Stimulated activated naive CD8-positive, alpha-beta T cell treated with anti-CD3 and anti-CD28 coated beads, Interleukin-15, Interleukin-2, amounts not matched to agents 100 U/mL and 50 U/mL, for 24 hours (primary cell): ENCODE measurements at places on chromosomes 12 and 14.

- peak; percentile 89 for DNase-seq
Measured at GRCh38 chr12:110403146-110403975, at the start of gene ANAPC7. TSS of gene ANAPC7 (minus strand) at chr12:110403708. CDS start at chr12:110403627, 81 bp downstream.

DNA sequence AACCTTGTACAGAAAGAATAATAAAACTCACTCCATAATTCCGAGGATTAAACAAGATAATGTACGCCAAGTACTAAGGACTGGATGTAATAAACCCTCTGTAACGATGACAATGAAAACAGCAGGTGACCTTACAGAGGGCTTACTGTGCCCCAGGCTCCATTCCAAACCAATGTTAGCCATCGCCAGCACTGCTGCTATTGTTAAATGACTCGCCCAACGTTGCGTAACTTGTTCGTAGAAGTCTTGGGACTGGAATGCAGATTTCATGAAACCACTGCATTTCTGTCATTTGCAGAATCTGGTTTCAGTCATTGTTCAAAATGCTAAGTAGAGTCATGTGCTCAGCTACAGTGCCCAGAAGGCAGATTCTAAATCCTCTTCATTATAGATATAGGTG, 728 bp upstream of the STON2 start:
- DNase-seq, result peak; percentile 26

- DNase-seq, result no peak
Measured at GRCh38 chr14:54483846-54484245, 4.9 kb downstream of the GMFB start.

- DNase-seq, result no peak
Measured at GRCh38 chr12:91273560-91273959, 90.9 kb upstream of the DCN start.

GRCh38 chr12:53048780-53049401, 974 bp upstream of the TNS2 start:
- no peak for DNase-seq

DNA sequence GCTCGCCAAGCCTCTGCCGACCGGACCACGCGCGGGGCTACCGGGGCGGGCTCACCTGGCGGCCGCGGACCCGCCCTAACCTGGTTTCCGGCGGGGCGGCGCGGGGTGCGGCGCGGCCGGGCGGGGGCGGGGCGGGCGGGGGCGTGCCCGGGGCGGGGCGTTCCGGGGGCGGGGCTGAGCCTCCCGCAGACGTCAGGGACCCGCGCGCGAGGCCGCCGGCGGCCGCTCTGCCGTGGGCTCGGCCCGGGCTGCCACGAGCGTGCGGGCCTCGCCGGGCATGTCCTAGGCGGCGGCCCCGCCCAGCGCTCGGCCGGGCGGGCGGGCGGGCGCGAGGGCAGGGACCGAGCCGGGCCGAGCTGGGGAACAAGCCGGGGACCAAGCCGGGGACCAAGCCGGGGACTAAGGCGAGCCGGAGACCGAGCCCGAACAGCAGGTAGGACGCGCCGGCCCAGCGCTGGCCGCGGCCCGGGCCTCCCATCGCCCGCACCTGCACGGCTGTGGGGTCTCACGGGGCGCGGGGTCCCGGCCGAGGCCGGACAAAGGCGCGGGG, at the start of gene CEP170B:
Gene CEP170B (plus strand): TSS at position 188 of the 550 bp plus-strand sequence. CDS start 3,183 bp downstream, outside the sequence.
- peak; percentile 46 for DNase-seq

DNA sequence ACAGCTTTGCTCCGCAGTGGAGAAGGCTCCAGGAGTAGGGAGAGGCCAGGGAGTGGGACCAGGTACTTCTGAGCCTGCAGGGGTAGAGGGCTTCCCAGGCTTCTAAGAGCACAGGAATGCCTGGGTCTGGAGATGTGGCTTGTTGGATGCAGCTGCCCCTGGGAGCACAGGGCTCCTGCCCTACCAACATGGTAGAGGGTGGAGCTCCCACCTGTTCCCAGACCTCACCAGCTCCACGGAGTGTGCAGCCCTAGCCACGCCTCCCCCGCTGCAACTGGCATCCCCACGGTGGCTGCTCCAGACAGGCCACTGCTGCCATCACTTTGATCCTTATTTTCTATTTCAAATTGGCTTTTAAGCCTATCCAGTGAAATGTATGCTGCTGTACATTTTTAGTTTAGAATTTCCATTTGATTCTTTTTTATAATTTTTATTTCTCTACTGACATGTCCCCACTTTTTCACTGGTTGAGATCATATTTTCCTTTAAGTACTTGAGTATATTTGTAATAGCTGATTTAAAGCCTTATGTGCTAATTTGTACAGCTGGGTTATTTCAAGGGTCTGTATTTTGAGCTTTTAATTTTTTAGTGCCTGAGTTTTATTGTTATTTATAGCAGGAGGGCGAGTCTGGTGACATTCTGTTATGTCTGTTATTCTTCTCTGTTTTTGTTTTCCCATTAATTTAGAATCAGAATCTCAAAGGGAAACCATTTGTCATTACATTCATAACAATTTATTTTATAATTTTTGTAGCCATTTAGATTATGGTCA, 78.0 kb downstream of the DERA start:
- no peak for DNase-seq
